Activated naive CD8-positive, alpha-beta T cell treated with anti-CD3 and anti-CD28 coated beads for 36 hours (primary cell): ENCODE measurements at places on chromosomes 5 and 9.

GRCh38 chr5:80249901-80250300, 5.9 kb downstream of the SERINC5 start:
- no peak for DNase-seq
- peak overlapping the region; percentile 71 for H3K27ac ChIP-seq
- H3K4me3 ChIP-seq: no peak overlapping the region
- peaks cover 39% of the 10 kb centered on the region for H3K36me3 ChIP-seq
- peaks cover 89% of the 10 kb centered on the region for H3K4me1 ChIP-seq

DNA sequence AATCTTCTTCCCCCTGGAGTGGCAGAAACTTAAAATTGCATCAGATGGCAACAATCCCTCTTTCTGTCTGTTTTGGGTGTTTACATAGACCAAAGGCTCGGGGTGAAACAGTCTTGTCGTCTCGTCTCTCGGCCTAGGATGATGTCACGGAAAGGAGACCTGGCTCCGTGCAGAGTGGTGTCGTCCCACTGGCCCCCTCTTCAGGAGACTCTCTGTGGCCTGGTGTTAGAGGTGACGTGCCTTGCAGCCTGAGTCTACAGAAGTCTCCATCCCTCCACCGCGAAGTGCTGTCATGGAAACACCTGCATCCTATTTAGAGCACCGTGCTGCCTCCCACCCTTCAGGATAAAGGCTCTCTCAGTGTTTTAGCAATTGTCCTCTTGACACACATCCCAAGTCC, 409.7 kb downstream of the IRX1 start:
- no peak overlapping the region for H3K4me3 ChIP-seq
- no peaks in the 10 kb centered on the region for H3K27me3 ChIP-seq
- H3K36me3 ChIP-seq: no peaks in the 10 kb centered on the region
- no peak overlapping the region for H3K27ac ChIP-seq

- no peak for DNase-seq
- no peaks in the 10 kb centered on the region for H3K27me3 ChIP-seq
- H3K27ac ChIP-seq: no peak overlapping the region
- H3K4me3 ChIP-seq: no peak overlapping the region
- H3K4me1 ChIP-seq: no peaks in the 10 kb centered on the region
Measured at GRCh38 chr5:122200450-122200849, 71.1 kb downstream of the ZNF474 start.

DNA sequence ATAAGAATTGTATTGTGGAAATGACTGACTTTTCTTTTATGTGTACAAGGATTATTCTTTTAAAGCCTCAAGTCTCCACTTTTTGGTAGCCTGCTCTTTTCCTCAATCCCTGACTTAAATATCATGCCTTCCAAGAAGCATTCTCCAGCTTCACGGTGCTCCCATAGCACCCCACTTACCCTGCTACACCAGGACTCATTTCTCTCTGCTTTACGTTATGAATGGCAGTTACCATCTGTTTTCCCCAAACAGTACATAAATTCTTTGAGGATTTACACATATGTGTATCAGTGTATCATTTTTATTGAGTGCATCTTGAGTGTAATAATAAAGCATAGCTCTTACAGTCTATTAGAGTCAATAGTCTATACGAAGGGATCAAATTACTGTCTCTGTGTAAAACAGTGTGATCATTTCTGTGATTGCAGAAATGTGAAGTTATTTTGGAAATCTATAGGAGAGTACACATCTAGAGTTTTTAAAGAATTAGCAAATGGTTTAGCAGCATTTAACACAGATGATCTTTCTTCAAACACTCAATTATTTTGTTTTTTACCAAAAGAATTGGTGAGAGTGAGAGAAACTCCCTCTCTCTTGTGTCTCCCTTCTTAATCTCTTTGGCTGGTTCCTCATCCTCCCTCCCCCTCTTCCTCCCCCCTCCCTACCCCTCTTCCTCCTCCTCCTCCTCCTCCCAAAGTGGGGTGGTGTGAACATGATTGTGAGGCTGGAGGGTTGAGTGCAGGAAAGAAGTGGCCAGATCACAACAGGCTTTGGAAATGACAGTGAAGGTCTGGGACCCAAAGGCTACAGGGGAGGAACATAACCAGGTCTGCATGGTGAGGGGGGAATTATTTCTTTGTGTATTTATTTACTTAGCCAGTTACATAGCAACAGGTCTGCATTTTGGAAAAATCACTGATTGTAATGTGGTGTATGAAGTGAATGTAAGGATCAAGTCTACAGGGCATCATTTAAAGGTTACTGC, 27.6 kb upstream of the ECM2 start:
- no peak overlapping the region for H3K27ac ChIP-seq
- no peak for DNase-seq
- peaks cover 9% of the 10 kb centered on the region for H3K36me3 ChIP-seq
- no peaks in the 10 kb centered on the region for H3K4me1 ChIP-seq
- H3K4me3 ChIP-seq: no peak overlapping the region
- H3K27me3 ChIP-seq: no peaks in the 10 kb centered on the region

- H3K27ac ChIP-seq: no peak overlapping the region
- H3K4me3 ChIP-seq: no peak overlapping the region
- H3K27me3 ChIP-seq: no peaks in the 10 kb centered on the region
Measured at GRCh38 chr5:103929338-103930013, 366.9 kb upstream of the NUDT12 start.

DNA sequence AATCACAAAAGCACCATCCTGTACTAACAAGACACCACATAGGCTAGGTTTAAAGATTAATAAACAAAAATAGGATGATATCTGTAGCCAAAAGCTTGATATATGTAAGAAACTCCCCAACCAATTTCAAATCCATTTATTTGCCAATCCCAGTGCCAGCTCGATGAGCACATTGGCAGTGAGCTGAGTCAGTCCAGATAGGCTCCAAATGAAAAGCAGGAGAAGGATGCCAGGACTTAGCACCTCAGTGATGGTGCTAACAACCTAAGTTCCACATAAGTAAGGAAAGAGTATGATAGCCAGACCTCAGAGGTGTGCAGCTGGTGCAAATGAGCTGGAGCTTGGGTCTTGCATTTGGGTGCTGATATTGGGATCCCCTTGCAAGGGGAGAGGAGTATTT, 158.1 kb downstream of the SIL1 start:
- H3K27ac ChIP-seq: no peak overlapping the region
- no peaks in the 10 kb centered on the region for H3K27me3 ChIP-seq
- H3K36me3 ChIP-seq: peaks cover 27% of the 10 kb centered on the region
- peaks cover 3% of the 10 kb centered on the region for H3K4me1 ChIP-seq

DNA sequence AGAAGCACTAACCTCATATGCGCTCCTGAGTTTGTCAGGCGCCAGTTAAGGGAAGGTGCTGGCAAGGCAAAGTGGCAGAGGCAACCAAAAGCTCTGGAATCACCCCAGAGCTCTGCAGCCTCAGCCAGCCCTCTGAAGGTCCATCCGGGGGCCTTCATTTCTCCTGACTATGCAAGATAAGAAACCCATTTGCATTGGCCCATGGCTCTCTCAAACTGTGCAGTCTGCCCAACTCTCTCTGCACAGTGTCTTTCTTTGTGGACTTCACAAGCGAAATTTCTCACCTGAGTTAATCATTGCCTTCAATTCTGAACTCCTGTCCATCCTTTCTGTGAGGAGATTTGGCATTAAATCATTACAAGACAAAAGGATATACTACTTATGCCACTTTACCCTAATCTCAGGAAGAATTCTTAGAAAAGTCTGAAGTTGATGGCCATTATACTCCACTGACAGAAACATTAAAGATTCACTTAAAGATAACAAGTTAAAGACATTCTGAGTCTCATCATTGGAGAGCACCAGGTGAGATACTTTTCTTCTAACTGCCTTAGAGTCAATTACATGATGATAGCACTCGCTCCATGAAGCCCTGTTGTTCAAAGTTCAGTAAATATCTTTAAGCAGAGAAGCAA, 235.6 kb downstream of the SPOCK1 start:
- peaks cover 10% of the 10 kb centered on the region for H3K27me3 ChIP-seq
- no peak overlapping the region for H3K27ac ChIP-seq
- no peaks in the 10 kb centered on the region for H3K4me1 ChIP-seq
- H3K36me3 ChIP-seq: no peaks in the 10 kb centered on the region

GRCh38 chr5:77645158-77645994, 6.9 kb upstream of the OTP start:
- peak; percentile 62 for DNase-seq
- peaks cover 95% of the 10 kb centered on the region for H3K27me3 ChIP-seq

GRCh38 chr5:180723936-180724335, 15.9 kb downstream of the OR2Y1 start:
- peaks cover 9% of the 10 kb centered on the region for H3K27me3 ChIP-seq
- no peak overlapping the region for H3K4me3 ChIP-seq
- no peak for DNase-seq
- H3K4me1 ChIP-seq: peaks cover 22% of the 10 kb centered on the region
- no peak overlapping the region for H3K27ac ChIP-seq
- no peaks in the 10 kb centered on the region for H3K36me3 ChIP-seq

GRCh38 chr9:132008184-132008803, 71.4 kb downstream of the MED27 start:
- H3K4me3 ChIP-seq: no peak overlapping the region
- peaks cover 35% of the 10 kb centered on the region for H3K36me3 ChIP-seq
- no peaks in the 10 kb centered on the region for H3K27me3 ChIP-seq
- no peak for DNase-seq
